ENCODE measurements at places on chromosomes 1 and 21.

DNA sequence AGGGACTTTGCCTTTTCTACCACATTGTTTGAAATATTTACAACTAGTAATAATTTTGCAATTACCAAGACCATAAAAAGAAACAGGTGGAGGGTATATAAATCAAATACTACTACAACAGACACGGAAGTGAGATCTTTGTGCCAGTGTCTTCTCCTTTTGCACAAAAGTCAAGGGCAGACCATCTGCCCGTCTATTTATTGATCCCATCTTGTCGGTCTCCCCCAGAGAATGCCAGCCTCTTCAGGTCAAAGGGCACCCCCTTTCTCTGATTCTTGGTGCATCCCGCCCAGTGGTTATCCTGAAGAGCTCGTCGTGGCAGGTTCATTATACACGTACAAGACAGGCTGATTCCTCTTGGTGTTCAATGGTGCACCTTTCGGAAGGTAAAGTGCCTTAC, 4.8 kb upstream of the PDE9A start:
- DNase-seq, result no peak

DNA sequence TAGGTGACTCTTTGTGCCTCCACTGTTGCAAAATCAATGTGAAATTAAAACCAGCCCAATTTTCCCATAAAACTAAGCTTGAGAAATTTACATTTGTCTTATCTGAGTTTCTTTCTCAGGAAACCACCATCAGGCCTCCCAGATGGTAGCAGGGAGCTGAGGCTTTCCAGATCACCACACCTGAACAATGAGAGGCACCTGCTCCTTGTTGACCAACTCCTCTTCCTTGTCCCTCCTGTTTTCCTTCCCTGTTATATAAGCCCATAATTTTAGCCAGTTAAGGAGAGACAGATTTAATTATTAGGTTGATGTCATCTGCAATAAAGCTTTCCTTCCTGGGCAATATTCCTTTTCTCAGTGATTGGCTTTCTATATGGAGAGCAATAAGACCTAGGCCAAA, 32.0 kb upstream of the C1orf185 start:
- DNase-seq, result no peak

- DNase-seq, result no peak
Observed at GRCh38 chr1:51726544-51727225, 109.8 kb downstream of the OSBPL9 start.

GRCh38 chr1:116679828-116680628, 12.5 kb upstream of the IGSF3 start:
- DNase-seq, result no peak

- DNase-seq, result no peak
Observed at GRCh38 chr1:30234091-30234490, 489.3 kb downstream of the MATN1 start.

DNA sequence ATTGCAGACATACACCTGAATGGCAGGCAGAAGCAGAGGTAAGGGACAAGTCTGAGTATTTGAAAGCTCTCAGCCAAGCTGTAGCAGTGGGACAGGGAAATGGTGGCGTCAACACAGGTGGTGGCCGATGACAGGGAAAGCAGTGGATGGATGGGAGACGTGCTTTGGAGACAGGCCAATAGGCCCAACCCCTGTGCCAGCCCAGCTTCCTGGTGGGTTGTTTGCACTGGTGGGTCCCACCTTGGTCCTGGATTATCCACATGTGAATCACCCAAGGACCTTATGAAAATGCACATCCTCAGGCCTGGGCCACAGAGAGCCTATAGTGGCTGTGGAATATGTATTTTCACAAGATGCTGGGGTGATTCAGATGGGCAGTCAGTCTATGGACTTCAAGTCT, 203.7 kb upstream of the VAMP3 start:
- DNase-seq, result no peak

DNA sequence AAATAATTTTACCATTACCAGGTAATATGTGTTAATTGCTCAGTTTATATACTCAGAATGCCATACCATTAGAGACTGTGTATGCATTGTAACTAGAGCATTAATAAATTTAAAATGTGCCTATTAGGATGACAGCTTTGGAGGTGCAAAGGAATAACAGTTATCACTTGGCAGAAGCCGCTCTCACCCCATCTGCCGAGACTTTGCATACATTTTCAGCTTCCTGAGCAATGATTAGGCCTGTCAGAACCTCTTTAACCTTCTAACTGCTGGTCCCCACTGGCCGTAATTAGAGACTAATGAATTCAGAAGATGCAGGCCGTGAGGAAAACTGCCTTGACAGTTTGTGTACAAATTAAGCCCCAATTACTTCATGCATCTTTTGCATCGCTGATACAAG, 158.0 kb upstream of the PROX1 start:
- DNase-seq, result no peak

DNA sequence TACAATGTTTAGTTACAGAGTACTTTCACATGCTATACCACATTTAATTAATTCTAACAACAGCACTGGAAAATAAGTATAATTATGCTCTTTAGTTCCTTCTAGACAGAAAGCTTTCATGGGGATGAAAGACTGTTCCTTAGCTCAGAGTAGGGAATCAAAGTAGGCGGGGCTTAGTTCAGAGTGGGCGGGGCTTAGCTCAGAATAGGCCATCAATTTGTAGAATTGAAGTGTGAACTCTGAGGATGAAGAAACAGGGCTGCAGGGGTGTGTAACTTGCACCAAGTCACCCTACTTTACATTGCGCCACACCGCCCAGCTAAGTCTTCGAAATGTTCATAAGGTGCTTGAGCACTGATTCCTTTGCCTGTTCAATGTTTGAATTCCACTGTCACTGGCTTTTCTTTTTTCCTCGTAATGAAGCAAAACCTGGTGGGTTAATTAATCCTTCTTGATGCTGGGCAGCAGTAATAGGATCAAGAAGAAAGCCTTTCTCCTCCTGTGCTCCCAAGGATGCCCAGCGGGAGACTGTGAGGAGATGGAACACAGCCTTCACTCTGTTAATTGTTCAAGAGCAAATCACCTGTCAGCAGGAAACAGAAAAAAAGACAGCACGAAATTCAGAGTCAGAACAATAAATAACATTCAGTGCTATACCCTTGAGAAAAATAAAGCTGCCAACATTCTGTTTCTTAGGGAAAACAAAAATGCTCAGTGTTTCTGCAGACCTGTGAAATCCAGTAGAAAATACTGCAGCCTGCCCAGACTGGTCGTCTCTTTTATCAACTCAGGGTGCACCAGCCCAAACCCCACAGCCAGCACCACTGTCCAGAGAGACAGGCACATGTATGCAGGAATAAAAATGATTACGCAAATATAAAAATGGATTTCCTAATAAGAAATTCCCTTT, 66.5 kb upstream of the CAMK1G start:
- DNase-seq, result no peak

GRCh38 chr1:118210723-118211110, 25.7 kb upstream of the SPAG17 start:
- no peak for DNase-seq

- DNase-seq, result no peak
Observed at GRCh38 chr1:193366764-193367507, 180.5 kb upstream of the B3GALT2 start.

GRCh38 chr1:239858057-239858456, 233.6 kb upstream of the FMN2 start:
- no peak for DNase-seq

DNA sequence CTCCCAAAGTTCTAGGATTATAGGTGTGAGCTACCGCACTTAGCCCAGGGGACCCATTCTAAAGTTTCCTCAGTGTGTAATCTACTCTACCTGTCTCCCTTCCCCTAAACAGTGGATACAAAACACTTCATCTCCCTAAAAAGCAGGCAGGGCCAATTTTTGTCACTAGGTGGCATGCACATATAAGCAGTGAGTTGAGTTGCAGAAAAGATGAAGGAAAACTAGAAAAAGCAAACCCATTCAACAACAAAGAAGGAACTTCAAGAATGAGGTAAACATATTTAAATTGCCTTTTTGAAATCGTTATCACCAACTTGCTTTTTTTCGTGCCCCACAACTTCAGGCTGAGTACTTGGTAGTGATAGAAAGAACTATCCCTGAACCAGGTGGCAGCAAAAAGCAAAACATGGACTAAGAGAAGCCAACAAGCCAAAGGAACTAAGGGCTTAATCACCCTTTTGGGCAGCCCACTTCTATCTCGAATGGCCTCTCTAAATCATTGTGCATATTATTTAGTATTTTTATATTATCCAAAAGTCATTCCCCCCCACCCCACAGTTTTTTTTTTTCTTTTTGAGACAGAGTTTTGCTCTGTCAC, 19.7 kb upstream of the ALDH9A1 start:
- no peak for DNase-seq

DNA sequence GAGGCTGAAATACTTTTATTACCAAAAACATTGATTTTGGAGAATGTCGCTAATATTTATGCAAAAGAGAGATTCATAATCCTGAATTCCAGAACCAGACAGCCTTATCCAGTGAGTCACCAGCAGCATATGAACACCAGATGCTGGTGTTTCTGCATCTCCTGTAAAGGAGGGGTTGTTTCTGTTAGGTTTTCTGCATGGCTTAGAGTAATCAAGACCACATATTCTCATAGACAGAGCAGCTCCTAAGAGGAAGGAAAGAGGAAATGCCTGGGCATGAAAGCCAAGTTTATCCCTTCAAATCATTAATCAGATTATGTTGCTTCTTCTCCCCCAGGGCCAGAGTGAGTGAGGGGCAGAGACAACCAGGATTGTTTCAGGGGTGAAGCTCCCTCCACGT, 86.2 kb downstream of the NGF start:
- DNase-seq, result no peak

GRCh38 chr1:234558330-234558836, 51.6 kb downstream of the IRF2BP2 start:
- no peak for DNase-seq

- DNase-seq, result no peak
Observed at GRCh38 chr1:112887599-112888283, 68.3 kb downstream of the SLC16A1 start.

- no peak for DNase-seq
Observed at GRCh38 chr21:28639737-28640136, 352.9 kb downstream of the LTN1 start.
